ENCODE measurements at places on chromosomes 5 and 9.

DNA sequence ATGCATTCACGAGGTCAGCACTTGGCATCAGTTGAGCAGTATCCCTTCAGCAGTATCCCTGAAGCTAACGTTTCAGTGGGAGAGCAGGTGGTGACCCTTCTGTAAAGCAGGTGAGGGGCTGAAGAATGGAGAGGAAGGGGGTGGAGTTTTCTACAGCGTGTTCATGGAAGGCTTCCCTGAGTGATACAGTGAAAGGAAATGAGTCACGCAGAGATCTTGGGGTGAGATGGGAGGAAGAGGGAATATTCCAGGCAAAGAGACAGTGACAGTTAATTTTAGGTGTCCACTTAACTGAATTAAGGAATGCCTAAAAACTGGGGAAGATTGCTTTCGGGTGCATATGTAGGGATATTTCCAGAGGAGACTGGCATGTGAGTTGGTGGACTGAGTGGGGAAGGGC is 25.7 kb downstream of the TAS2R1 start:
- DNase-seq: no peak

DNA sequence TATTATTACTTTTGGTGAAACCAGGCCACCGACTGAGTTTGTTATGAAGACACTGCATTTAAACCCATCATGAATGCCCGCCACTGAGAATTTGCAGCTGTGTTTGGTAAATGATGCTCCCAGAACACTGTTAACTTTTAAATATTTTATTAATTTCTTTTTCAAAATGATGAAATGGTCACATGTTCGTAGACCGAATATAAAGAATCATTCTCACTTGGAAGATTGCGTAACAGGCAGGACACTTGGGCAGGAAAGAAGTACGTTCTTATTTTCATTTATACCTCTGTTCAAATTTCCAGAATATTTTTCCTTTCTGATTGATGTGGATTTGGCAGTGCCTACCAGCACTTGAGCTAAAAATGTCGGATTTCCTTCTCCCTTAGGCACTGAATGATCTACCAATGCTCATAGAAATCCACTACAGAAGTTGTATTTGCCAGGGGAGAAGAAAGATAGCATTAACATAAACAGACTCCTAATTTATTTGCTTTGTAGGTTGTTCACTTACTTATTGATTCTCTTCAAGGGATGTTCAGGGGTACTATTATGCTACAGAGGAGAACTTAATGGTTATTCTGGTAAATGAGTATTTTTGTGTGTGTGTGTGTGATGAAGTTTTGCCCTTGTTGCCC is 13.8 kb downstream of the CYFIP2 start:
- no peak for DNase-seq

- DNase-seq: peak; percentile 16
Measured at GRCh38 chr5:96293966-96294883, 138.8 kb downstream of the PCSK1 start.

DNA sequence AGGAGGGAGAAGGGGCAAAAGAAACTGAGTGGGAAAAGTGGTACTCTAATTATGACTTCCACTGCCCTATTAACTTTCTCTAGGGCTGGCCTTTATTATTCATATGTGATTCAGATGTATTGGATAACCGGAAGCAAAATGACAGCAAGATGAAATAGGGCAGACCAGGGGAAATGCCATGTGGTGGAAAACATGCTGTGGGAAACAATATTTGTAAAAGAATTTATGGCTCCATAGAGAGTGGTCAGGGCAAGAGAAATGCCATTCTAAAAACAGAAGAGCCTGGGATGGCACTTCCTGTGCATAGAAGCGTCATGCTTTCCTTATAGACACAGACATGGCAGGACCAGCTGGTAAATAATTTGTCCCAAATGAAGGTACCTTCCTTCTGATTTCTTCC is 67.7 kb downstream of the MEGF10 start:
- DNase-seq: no peak

GRCh38 chr9:103533318-103533717 is 538.2 kb downstream of the CYLC2 start:
- no peak for DNase-seq

GRCh38 chr5:139019880-139020279 is 144.7 kb upstream of the LRRTM2 start:
- no peak for DNase-seq

GRCh38 chr5:125465703-125466102 is 719.3 kb upstream of the ZNF608 start:
- no peak for DNase-seq

DNA sequence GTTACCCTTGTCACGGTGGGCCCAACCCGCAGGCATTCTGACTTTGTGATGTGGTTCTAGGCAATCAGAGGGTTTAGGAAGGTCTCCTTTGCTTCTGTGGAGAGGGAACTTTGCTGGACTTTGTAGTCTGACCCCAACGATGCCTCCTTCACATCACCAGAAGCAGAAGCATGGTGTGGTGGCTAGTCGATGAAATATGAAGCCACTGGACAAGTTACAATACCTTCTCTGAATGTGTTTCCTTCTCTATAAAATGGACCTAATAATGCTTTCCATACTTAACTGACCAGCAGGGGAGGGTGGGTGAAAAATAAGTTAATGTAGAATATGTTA is 607 bp downstream of the SPEF2 start:
- DNase-seq: no peak

DNA sequence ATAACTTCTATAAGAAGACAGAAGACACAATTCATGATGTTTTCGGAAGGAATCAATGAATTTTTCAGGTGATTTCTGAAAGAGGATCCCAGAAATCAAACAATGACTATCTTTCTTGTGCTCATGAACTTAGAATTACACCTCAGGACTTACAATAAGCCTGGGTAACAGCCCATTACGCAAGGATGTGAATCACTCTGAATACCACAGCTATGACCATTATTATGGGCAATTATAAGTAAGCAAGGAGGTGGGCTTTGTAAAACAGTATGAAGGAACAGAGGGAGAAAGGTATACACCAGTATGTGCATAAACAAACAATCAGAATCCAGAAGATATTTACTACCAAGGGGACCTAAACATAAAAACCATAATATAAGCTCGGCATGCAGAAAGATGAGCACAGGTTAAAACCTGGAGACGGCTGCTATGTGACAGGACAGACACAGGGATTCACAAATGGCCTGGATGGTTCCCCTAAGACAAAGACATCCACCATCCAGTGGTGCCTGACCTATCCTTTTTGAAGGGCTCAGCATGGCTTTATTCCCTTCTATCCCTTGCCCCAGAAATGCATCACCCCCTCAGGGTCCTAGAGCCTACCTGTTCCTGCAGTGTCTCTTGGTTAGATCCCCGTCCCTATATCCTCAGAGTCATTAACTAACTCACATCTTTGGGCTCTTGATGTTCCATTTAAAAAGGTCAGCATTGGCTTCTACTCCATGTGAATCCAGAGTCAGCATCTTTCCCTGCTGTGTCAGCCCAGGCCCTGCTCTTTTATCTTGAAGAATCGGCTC is 21.8 kb upstream of the PPP2CA start:
- DNase-seq: peak; percentile 82

GRCh38 chr9:110099236-110100095 is 108.5 kb downstream of the C9orf152 start:
- peak; percentile 99 for DNase-seq

DNA sequence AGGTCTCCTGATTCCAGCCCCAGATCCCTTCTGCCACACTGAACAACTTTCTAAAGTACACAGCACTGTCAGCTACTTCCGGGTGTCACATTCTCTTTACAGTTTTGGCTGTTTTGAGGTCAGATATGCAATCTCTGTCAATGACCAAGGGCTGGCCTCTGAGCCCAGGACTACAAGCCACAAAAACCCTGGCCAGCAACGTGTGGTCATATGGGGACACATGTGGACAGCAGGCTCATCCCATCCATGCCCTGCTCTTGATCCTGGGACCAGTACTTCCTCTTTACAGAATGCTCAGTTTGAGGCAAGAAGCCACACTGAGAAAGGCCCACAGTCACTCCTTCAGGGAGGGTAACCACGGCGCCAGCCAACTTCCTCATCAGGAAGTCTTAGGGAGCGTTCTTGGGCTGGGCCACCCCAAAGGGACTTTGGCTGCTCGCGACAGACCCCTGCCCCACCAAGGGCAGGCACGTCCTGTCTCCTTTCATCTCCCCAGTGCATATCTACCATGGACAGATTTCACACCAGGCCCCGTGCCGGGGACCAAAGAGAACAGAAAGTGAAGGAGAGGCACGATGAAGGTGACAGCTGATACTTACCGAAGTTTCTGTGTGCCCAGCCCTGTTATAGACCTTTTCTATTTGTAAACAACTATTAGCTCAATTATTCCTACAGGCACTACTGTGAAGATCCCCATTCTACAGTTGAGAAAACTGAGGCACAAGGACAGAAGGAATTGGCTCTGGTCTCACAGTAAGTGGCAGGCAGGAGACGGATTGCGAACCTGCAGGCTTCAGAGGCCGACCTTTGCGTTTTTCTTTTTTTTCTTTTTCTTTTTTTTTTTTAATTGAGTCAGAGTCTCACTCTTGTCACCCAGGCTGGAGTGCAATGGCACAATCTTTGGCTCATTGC is 37.3 kb downstream of the STK10 start:
- no peak for DNase-seq

DNA sequence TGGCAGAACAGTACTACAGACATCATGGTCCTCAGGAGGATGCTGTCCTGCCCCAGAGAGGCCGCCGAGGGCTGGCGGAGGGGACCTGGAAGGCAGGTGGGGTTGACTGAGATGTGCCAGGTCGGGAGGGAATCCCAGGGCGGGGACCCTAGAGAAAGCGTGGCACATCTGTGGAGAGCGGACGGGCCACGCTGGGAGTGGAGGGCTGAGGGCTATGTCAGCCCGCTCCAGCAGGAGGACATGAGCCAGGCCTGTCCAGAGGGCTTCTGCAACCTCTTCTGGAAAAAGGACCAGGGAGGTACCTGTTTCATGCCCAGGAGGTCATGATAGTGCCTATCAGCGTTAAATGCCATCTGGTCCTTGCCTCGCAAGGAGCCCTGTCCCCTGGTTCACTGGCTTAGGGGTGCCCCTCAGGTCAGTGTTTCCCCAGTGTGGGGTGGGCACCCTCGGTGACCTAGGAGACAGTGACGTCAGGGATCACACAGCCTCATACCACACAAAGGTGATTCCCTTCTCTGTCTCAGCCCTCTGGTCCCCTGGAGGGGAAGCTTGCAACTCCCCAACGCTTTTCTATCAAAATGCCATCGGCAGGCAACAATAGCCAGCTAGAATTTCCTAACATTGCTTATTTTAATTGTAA is 103.6 kb upstream of the IER5L start:
- DNase-seq: no peak

- DNase-seq: no peak
Measured at GRCh38 chr9:91815896-91816295, 134.1 kb downstream of the ROR2 start.

GRCh38 chr9:36132086-36132485 is 4.4 kb upstream of the GLIPR2 start:
- DNase-seq: no peak

DNA sequence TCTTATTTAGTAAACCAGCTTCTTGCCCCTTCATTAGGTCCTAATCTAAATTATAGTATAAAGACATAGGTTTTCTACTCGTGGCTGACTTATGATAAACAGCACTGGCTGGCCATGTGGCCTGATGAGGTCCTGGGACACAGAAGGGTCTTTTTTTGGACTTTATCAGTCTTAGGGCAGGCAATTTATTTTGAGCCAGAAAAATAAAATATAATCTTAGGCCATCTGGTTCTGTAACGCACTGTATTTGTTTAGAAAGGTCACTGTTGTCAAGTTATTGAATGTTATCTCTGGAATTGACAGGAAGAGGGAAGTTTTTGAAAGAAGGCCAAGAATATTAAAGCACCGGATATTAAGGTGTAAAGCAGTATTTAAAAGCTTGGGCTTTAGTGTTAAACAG is 53.9 kb downstream of the RFX3 start:
- DNase-seq: no peak

DNA sequence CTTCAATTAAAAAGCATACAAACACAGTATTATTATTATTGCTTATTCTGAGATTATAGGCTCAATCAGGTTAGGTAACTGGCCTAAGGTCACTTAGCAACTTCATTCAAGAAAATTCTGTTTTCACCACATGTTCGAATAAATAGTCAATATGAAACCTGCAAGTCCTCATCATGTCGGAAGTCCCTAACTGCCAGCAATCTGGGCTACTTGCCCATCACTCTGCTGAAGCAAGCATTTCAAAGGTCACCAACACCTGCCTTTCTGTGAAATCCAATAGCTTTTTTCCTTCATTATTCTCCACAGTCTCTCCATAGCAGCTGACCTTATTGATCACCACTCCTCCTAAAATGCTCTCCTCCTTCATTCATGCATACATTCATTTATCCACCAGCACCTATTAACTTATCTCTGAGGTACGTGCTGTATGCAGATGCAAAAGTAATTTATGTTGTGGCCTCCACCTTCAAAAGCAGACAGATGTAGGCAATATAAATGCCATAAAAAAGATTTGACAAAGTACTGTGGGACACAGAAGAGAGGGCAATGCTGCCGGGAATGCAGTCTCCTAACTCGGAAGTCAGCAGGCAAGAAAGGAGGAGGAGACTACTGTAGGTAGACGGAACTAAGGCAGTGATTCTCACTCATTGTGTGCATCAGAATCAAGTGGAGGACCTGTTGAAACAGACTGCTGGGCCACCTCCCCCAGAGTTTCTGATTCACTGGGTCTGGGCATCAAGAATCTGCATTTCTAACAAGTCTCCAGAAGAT is 310.9 kb downstream of the BNC2 start:
- no peak for DNase-seq

DNA sequence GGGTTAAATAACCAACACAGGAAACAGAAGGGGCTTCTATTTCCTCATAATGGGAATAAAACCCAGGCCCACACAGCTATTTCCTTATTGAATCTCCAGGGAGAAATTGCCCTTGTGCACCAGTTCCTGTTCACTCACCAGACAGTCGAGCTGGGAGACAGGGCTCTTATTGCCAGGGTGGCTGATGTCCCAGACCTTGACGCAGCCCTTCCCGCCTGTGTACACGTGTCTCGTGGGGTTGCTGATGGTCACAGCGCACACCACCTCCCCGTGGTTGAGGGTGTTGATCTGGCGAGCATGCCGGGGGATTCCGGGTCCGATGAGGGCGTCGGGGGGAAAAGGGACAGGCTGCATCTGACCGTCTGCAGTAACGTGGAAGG is 96.5 kb downstream of the TLE1 start:
- no peak for DNase-seq

DNA sequence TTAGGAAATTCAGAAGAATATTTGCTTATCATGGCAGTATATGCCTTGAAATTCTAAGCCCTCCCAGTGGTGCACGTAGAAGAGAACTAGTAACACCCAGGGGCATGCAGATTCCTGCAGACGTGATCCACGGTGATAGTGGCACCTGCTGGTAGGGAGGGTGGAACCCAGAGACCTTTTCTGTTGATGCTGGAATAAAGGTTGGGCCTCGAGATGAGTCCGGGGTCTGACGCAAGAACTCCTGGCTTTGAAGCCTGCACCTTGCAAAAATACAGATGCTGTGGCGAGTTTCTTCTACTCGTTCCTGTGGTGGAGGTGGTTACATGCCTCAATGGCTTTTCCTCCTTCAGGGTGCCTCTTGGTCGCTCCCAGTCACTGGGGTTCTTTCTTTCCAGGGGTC is 39.5 kb upstream of the PHF2 start:
- DNase-seq: peak; percentile 89

Measured in trophoblast cell (in vitro differentiated cells and primary cell).